ENCODE measurements at places on chromosomes 4 and X. TPM values are rescaled to one million over a fixed set of nuclear protein-coding genes. Genes with fewer than 3 reads are reported as not detected.

- H3K27me3 ChIP-seq, result no peaks in the 10 kb centered on the region
- H3K4me3 ChIP-seq, result no peak overlapping the region
- DNase-seq, result no peak
- H3K36me3 ChIP-seq, result no peaks in the 10 kb centered on the region
- peaks cover 89% of the 10 kb centered on the region for H3K4me1 ChIP-seq
Measured at GRCh38 chrX:154730253-154730891, 20.5 kb downstream of the GAB3 start.

- DNase-seq, result no peak
- no peaks in the 10 kb centered on the region for H3K27me3 ChIP-seq
- no peaks in the 10 kb centered on the region for H3K4me1 ChIP-seq
- H3K27ac ChIP-seq, result no peak overlapping the region
- no peaks in the 10 kb centered on the region for H3K36me3 ChIP-seq
Measured at GRCh38 chrX:87580862-87581261, 63.3 kb downstream of the KLHL4 start.

- no peak overlapping the region for H3K27ac ChIP-seq
- no peaks in the 10 kb centered on the region for H3K36me3 ChIP-seq
- no peaks in the 10 kb centered on the region for H3K27me3 ChIP-seq
Measured at GRCh38 chrX:1836683-1837082, 221.8 kb downstream of the ASMT start.

DNA sequence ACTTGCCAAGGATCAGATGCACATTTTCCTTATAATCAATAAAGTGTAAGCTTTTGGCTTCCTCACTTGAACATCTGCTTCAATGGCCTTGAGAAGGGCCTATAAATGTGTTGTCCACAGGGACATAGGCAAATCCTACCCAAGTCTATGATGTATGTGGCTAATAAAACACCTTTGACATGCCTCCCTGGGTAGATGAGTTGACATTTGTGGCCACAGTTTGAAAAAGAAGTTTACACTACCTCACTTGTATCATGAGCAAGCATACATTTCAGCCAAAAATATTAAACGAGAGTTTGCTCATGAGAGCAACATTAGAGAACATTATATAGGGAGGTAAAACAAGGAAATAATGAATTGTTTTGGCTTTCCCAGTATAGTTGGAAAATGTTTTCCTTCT lies 1067.7 kb downstream of the C4orf33 start:
- no peak overlapping the region for H3K4me3 ChIP-seq
- no peak overlapping the region for H3K27ac ChIP-seq
- no peak for DNase-seq
- H3K27me3 ChIP-seq, result no peaks in the 10 kb centered on the region

Gene KCNE5
- not detected for total RNA-seq

Data from activated CD4-positive, alpha-beta memory T cell treated with anti-CD3 and anti-CD28 coated beads for 36 hours (primary cell).